CD4-positive, alpha-beta memory T cell (primary cell): ENCODE measurements at places on chromosomes 12 and 14. TPM values are rescaled to one million over a fixed set of nuclear protein-coding genes. Genes with fewer than 3 reads are reported as not detected.

DNA sequence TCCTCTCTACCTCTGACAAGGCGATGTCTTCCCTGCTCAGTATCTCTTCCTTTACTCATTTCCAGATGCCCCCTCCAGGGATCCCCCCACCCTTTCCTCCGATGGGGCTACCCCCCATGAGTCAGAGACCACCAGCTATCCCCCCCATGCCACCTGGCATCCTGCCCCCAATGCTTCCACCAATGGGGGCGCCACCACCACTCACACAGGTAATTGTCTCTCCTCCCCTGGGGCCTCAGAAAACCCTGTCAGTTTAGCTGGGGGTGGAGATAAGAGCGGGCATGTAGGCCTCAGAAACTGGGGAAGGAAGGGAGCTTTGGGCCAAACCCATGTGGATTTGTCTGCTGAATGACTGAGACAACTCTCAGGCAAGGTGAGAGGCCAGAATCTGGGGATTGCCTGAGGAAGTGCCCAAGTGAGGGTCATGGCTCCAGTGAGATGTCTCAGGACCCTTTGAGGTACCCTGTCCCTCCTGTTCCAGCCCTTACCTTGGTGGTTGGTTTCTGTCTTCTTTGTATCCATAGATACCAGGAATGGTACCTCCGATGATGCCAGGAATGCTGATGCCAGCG lies 8.1 kb downstream of the PRPF40B start:
- no peaks in the 10 kb centered on the region for H3K36me3 ChIP-seq
- no peak overlapping the region for H3K27ac ChIP-seq
- DNase-seq = no peak
- H3K27me3 ChIP-seq = no peaks in the 10 kb centered on the region
- H3K4me3 ChIP-seq = no peak overlapping the region

- no peaks in the 10 kb centered on the region for H3K36me3 ChIP-seq
- no peak overlapping the region for H3K27ac ChIP-seq
- no peaks in the 10 kb centered on the region for H3K4me1 ChIP-seq
- no peaks in the 10 kb centered on the region for H3K27me3 ChIP-seq
Measured at GRCh38 chr14:79281244-79282152, 929.8 kb downstream of the DIO2 start.

- DNase-seq = peak; percentile 63
- H3K27me3 ChIP-seq = no peaks in the 10 kb centered on the region
- peak overlapping the region; percentile 81 for H3K27ac ChIP-seq
- no peak overlapping the region for H3K4me3 ChIP-seq
- H3K36me3 ChIP-seq = peaks cover 34% of the 10 kb centered on the region
Measured at GRCh38 chr14:100076133-100076532, 10.9 kb downstream of the EVL start.

Gene JPH4
- polyA plus RNA-seq = 0.08 TPM

GRCh38 chr14:105053421-105053820 lies 11.8 kb downstream of the GPR132 start:
- peaks cover under 1% of the 10 kb centered on the region for H3K4me1 ChIP-seq
- DNase-seq = no peak
- no peak overlapping the region for H3K4me3 ChIP-seq
- no peak overlapping the region for H3K27ac ChIP-seq
